ENCODE measurements at places on chromosomes 1 and 21.

DNA sequence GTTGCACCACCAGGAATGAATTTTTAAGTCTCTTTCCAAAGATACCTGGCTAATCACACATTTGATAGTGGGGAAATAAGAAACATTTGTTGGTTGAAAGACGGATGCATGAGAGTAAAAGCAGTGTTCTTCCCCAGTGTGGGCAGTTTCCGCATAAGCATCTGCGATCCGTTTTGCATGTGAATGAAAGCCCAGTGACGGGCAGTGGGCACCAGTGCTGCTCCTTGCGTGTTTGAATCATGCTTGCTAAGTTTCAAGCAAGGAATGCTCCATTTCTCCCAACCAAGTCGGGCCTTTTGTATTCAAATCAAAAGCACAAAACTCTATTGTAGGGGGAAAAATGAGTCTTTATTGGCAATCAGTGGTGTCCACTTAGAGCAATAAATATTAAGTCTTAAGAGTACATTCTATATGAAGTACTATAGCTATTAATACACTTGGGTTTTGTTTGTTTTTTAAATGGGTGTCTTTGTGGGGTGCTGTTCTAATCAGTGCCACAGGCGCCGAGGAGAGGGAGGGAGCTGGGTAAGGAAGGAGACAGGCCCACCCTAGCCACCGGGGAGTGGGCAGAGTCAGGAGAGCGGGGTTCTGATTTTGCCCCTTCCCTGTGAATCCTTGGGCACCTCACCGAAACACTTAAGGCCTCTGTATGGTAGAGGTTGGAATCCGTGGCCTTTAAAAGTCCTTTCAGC, 750 bp upstream of the PTGFRN start:
- no peak for DNase-seq

GRCh38 chr1:107748531-107748930, 216.4 kb downstream of the VAV3 start:
- no peak for DNase-seq

DNA sequence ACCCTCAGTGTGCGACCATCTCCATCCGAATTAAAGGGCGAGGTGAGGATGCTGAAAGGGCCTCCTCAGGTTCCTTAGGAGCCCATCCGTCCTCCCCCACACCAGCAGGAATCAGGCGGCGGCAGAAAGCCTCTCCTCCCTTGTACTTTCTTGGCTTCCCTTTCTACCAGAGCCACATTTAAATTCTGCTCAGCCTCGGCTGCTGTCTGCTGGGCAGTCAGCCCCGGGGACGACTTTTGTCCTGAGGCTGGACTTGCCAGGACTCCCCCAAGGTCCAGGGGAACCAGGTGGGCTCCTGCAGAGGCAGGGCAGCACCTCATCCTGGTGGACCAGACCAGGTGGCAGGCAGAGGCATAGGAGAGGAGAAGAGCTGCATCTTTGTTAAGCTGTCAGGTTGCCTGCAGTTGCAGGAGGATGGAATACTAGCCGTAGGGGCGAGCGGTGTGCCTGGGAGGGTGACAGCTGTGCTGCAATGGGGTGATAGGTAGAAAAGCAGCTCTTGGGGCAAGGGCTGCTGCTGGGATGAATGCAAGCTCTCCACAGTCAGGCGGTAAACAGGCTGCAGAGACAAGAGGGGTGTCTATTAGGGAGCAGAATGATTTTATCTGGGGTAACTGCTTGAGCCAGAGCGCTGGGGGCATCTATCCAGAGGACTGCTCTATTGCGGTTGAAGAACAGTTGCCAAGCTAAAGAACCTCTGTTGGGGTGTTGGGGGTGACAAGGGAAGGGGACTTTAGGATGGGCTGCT, 46.2 kb upstream of the WASF2 start:
- no peak for DNase-seq

DNA sequence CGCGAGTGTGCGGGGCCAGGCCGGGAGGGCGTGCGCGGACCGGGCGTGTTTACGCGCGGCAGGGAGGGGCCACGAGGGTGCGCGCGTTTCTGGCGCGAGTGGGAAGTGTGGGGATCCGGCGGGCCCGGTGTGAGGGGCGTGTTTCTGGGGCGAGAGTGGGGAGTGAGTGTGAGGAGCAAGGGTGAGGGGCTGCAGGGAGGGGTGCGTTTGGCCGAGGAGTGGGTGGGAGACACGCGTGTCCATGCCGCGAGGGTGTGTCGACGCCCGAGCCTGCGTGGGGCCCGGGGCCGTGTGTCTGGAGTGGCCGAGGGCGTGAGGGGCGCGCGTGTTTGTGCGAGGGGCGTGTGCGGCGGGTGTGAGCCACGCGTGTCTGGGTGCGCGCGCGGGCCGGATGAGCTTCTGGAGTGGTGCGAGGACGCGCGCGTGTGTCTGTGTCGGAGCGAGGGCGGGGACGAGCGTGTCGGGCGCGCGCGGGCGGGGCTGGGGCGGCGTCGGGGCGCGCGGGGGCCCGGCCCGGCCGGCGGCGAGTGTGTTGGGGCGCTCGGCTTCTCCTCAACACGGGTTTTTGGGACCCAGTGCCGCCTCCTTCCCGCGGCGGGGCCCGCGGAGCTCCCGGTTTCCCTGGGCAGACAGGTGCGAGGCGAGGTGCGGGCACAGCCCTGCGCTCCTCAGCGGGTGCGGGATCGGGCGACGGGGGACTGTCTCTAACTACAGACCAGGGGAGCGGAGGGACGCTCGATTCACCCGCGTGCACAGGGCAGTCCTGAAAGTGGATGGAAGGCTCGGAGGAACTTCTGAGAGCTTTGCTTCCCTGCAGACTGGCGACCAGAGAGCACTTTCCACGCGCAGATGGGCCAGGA, 65.8 kb upstream of the VAMP3 start:
- peak; percentile 78 for DNase-seq

- DNase-seq, result no peak
These were observed 53.9 kb downstream of the EDN2 start for GRCh38 chr1:41430582-41430981.

GRCh38 chr1:192119701-192120100, 38.6 kb upstream of the RGS18 start:
- no peak for DNase-seq

GRCh38 chr1:209504571-209504970, 78.9 kb upstream of the CAMK1G start:
- DNase-seq, result no peak

GRCh38 chr21:38495696-38496095, 2.6 kb downstream of the ERG start:
- no peak for DNase-seq

DNA sequence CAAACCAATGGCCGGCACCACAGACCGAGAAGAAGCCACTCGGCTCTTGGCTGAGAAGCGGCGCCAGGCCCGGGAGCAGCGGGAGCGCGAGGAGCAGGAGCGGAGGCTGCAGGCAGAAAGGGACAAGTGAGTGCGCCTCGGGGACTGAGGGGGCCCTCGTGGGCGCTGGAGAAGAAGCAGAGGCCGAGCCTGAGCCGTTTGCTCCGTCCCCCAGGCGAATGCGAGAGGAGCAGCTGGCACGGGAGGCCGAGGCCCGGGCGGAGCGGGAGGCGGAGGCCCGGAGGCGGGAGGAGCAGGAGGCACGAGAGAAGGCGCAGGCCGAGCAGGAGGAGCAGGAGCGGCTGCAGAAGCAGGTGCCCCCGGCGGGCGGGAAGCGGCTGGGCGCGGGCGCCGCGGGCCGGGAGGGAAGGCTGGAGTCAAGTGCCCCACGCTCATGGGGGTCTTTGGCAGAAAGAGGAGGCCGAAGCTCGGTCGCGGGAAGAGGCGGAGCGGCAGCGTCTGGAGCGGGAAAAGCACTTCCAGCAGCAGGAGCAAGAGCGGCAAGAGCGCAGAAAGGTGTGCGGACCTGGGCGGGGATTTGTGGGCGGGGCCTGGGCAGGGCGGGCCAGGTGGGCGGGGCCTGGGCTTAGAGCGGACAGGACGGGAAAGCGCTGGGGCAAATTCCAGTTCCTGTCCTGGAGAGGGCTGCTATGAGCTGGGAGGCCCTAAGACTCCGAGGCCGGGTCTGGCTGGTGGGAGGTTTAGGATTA, 22.7 kb downstream of the MAP7D1 start:
- DNase-seq, result no peak

GRCh38 chr1:2983706-2984398, 37.4 kb upstream of the ACTRT2 start:
- peak; percentile 25 for DNase-seq

DNA sequence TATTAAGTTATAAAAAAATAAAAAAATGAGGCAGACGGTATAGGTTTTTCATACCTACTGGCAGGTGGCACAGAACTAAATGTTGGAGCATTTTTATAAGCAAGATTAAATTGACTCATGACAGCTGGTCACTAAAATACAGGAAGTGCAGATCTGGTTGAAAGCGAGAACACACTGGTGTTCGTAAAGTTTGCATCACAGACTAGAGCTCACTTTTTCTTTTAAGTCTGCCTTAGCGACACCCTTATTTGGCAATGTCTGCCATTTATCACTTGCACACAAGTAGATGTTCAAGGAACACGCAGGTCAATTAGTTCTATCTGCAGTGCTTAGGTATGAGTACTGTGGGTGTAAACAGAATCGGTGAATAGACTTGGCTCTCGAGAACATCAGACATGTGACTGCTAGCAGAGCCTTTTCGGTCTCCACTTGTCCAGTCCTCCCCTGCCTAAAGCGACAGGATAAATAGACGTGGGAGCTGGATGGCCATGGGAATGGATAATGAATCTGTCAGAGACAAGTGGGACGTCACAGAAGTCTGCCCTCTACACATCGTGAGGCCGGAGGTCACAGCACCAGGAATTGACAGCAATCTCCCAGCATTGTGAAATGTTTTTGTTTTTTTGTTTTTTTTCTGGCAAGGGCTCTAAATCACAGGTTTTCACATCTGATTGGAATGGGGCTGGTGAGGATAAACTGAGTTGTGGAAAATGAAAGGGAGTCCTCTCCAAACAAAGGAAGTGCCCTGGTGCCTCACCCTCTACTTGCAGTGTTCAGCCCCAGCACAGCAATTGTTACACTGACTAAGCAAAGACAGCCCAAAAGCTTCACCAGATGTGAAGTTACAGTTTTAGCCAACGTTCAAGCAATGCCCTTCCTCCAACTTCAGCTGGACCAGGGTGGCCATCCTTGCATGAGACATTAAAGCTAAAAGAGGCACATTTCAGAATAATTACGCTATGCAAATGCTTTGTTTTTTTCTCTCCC, 248.9 kb downstream of the NTNG1 start:
- no peak for DNase-seq

DNA sequence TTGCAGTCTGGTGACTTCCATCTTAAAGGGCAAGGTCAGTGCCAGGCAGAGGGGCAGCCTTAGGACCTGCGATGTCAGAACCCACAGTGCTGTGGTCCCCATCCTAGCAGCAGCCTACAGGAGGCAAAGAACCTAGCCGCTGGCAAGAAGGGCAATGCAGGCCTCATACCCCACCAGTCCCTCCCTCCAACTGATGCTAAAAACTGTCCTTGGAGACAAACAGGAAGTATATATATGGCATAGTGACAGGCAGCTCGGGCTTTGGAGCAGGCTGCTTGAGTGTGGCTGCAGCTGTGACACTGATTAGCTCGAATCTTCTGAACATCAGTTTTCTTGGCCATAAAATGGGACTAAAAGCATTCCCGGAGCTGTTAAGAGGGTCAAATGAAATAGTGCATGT, 156.0 kb upstream of the VAMP3 start:
- no peak for DNase-seq

GRCh38 chr1:22259551-22260282, 116.8 kb upstream of the WNT4 start:
- no peak for DNase-seq

GRCh38 chr1:118306851-118307250, 121.8 kb upstream of the SPAG17 start:
- no peak for DNase-seq

- no peak for DNase-seq
These were observed 75.6 kb downstream of the MEGF6 start for GRCh38 chr1:3535732-3536131.

GRCh38 chr1:67280696-67281095, 27.0 kb upstream of the IL12RB2 start:
- no peak for DNase-seq

GRCh38 chr1:32005522-32005921, 8.1 kb upstream of the KHDRBS1 start:
- no peak for DNase-seq

- peak; percentile 17 for DNase-seq
These were observed 12.0 kb downstream of the PPFIA4 start for GRCh38 chr1:203038217-203038741.

GRCh38 chr1:2956576-2956975, 64.7 kb upstream of the ACTRT2 start:
- no peak for DNase-seq

GRCh38 chr1:202959276-202959620, 1.1 kb upstream of the ADIPOR1 start:
- DNase-seq, result no peak

DNA sequence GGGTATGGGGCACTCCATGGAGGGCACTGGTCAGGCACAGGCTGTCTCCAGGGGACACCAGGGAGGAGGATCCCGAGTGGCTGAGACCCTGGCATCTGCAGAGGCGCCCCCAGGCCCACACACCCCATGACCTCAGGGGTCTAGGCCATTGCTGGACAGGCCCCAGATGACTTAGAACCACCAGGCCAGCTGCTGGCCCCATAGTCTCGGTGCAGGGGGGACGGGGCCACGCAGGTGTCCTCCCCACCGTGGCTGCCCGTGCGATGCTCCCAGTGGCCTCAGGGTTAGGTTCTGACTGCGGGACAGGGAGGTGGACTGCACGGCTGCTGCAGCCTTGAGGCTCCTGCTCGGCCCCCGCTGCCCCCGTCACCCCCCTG, 44.0 kb downstream of the MORN1 start:
- no peak for DNase-seq

DNA sequence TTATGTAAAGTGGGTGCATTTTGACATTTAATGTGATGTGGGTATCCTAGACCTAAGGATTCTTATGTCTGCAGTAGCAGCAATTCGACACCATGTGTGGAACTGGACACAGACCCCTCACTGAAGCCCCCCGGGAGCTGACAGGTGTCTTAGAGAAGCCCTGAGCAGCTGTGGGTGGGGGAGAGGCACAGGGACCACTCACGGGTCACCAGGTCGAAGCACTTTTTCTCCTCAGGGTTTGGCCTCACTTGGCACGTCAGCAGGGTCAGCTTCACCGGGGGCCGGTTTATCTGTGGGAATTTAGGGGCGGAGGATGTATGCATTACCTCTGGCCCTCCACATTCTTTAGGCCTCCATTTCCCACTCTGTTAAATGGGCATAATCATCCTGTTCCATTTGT, 14.0 kb upstream of the TCEA3 start:
- no peak for DNase-seq

GRCh38 chr21:42290505-42290904, 24.7 kb downstream of the TFF3 start:
- no peak for DNase-seq

DNA sequence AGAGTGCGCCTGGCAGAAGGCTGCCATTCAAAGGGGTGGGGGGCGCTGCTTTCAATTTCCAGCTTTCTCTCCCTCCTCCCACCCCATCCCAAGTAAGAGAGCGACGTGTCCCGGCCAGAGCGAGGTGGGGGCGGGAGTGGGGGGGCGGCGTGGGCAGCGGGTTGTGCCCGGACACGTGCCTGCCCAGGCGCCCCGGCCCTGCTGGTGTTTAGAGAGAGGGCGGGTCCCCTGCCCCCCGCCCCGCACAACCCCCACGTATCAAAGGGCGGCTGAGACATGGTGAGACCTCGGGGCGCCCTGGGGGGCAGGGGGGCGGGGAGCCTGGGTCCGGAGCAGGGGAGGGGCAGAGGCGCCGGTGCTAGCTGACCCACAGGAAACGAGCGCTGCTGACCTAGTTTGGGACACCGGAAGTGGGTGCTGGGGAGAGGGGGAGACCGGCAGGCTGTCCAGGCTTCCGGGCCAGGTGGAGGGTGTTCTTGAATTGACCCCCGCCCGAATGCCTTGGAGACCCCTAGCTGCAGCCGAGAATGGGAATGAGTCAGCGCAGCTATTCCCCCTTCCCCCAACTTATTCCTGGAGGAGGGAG, 1.3 kb downstream of the ZBTB7B start:
- peak; percentile 75 for DNase-seq

- DNase-seq, result no peak
These were observed 18.9 kb downstream of the SNAP47 start for GRCh38 chr1:227753999-227754711.

GRCh38 chr1:2148691-2149090, 45.9 kb downstream of the FAAP20 start:
- peak; percentile 79 for DNase-seq
